Ureter (tissue), 1 donor: ENCODE measurements at places on chromosomes 1 and 21.
A peak's percentile ranks its signal among the peaks of the same experiment; 100 is the strongest.

GRCh38 chr1:35561972-35562680, 4.5 kb downstream of the NCDN start:
- DNase-seq, result no peak

DNA sequence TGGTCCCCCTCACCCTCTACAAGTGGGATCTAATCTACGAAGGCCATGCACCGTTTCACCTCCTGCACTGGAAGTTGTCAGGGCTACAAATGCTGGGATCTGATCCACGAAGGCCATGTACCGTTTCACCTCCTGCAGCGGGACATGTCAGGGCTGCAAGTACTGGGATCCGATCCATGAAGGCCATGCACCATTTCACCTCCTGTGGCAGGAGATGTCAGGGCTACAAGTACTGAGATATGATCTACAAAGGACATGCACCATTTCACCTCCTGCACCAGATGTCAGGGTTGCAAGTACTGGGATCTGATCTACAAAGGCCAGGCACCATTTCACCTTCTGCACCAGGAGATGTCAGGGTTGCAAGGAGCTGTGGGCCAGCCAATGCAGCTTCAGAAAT, 7.0 kb downstream of the ALDH4A1 start:
- no peak for DNase-seq

- no peak for DNase-seq
Measured at GRCh38 chr1:113040041-113040440, 33.0 kb upstream of the LRIG2 start.

GRCh38 chr1:200654660-200655059, 15.0 kb downstream of the DDX59 start:
- DNase-seq, result no peak

- no peak for DNase-seq
Measured at GRCh38 chr1:26083208-26083607, 15.8 kb upstream of the TRIM63 start.

DNA sequence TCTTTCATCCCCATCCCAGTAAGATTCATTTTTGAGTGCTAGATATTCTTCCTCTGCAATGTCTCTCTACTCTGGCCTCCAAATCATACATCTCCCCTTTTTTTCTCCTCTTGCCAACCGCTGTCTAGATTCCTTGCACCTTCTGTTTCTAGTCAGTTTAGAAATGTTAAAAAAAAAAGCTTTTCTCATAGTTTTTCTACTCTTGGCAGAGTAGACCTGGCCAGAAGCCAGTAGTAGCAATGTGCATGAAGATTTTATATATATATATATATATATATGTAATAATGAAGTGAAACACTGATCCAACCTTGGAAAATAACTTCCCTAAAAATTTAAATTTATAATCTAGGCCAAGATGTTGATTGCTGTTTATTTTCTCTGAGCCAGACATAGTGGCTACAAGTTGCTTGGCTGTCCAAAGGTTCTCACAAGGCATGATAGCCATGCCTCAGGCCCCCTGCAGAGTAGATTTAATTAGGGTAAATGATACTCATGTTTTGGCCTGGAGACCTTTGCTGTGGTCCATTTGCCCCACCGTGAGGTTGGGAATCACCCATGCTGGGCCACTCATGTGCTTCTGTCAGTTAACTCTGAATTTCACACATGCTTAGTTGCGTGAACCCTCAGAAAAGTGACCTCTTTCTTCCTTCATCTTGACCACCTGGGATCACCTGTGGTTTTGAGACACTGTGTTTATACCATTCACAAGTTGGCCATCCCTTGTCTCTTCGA, 103.4 kb upstream of the KCNE2 start:
- DNase-seq, result no peak

DNA sequence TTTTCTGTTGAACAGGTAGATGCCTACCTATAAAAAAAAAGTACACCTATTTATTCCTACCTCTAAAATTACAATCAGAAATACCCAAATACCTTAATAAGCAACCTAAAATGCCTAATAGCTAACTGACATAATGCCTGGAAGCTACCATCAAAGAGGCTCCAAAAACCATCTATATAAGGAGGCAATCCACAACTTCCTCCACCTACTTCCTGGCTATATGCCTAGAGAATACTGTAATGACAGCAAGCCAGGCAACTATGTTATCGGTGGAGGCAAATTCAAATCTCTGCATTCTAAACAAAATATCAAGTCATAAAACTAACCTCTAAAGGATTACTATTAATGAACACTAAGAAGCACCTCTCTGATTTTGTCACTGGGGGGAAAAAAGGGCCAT, 10.1 kb downstream of the ZNF644 start:
- DNase-seq, result no peak

- no peak for DNase-seq
Measured at GRCh38 chr1:29162476-29163138, 19.1 kb downstream of the SRSF4 start.

DNA sequence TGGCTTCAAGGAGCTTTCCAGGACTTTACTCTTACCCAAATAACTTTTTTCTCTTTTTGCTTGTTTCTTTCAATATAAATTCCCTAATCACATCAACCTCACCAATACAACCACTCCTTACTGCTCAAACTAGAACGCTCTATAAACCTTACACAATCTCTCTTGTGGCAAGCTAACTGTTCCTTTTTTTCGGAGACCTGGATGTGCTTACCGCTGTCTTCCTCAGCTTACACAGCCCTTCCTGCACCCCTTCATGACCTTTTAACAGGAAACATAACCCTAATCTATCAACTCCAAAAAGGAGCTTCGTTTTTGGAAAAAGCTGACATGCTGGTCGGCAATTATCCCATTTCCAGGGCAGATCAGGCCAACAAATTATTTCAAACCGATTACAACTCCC, 24.1 kb upstream of the SLC2A5 start:
- DNase-seq, result no peak

GRCh38 chr1:206012086-206012859, 9.1 kb upstream of the RAB7B start:
- peak; percentile 73 for DNase-seq

GRCh38 chr1:39105061-39105840, 79.1 kb downstream of the NDUFS5 start:
- DNase-seq, result peak; percentile 72

- no peak for DNase-seq
Measured at GRCh38 chr1:210600421-210601159, 271.9 kb downstream of the HHAT start.

DNA sequence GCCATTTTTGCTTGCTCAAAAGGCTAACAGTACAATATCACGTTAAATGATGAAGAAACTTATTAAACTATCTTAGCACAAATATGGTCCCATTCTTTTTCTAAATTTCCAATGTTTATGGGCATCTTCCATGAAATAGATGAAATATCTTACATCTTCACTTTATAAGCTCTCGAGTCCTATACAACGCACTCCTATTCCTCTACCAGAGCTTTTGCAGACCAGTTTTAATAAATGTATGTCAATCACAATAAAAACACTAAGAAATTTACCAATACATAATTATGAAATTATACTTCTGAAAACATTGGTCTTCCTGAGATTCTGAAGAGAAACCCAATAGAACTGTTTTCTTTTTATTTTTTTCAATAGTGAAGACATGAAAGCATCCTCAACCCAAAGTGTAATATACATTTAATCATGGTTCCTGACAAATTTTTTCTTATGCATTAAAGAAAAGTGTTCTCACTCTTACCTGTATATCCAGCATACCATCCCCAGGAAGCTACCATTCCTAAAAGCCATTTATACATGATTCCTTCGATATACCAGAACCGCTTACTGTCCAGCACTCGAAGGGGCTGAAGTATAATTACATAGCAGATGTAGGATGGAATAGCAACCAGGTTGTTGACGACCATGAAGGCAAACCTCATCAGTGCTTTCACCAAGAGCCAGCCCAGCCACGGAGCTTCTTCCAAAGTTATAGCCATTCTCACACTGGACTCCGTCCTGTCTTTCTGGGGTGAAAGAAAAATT, 1.8 kb downstream of the LPGAT1 start:
- no peak for DNase-seq

GRCh38 chr1:63928186-63929105, 154.6 kb downstream of the ROR1 start:
- DNase-seq, result no peak

GRCh38 chr21:33674226-33674625, 31.9 kb downstream of the ITSN1 start:
- DNase-seq, result no peak

GRCh38 chr21:17679002-17679600, 66.4 kb upstream of the BTG3 start:
- no peak for DNase-seq

GRCh38 chr1:248918131-248918530, 12.1 kb downstream of the PGBD2 start:
- no peak for DNase-seq

DNA sequence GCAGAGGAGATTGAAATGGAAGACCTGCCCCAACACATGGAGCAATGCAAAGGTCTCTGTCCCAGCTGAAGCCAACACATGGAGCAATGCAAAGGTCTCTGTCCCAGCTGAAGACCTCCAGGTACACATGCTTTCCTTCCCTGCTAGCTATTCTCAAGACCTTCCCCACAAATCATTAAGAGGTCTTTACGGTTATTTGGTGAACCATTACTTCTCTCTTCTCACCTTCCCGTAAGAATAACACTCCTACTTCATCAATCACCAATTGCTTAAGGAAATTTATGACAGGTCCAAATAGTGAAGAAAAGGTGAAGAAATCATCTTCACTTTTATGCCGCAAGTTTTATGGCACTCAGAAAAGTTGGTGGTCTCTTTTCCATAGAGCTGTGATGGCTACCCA, 138.8 kb downstream of the NTPCR start:
- DNase-seq, result no peak

DNA sequence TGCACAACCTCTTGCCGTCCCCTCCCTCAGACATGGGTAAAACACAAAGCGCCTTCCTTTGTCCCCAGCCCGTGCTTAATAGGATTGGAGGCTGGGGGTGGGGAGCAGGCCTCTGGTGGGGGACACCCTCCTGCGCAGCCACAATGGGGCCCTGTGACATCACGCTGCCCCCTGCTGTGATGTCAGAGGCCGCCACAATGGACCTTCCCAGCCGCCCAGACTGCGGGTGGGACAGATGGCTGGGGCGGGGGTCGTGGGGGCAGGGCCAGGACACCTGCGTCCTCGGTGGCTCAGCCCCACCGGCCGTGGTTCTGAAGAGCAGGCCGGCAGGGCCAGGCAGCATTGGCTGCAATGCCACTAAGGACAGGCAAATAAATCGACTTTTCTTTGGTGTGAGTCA, 39.9 kb downstream of the EPHA2 start:
- no peak for DNase-seq

GRCh38 chr1:88169939-88170338, 514.1 kb upstream of the PKN2 start:
- no peak for DNase-seq

GRCh38 chr1:205917466-205918238, 25.6 kb downstream of the SLC26A9 start:
- DNase-seq, result no peak

DNA sequence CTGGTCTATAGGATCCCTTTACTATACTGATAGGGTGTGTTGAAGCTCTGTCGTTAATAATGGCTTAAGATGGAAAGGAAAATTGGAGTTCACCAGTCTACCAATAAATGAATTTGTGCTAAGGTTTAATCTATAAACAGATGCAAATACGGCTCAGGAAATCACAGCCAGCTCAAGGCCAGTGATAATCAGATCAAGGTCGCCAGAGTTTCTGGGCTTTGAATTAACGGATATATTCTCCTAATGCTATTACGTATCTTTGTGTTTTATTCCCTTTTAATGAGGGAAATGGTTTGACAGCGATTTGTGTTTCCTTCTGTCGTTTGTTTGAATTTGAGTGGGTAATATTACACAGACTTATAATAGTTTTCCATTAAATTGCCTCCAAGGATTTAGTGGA, 279.6 kb downstream of the BACH1 start:
- no peak for DNase-seq

- DNase-seq, result no peak
Measured at GRCh38 chr21:23008601-23009202, 2010.5 kb downstream of the NCAM2 start.

- DNase-seq, result no peak
Measured at GRCh38 chr1:71908303-71908702, 374.0 kb downstream of the NEGR1 start.

DNA sequence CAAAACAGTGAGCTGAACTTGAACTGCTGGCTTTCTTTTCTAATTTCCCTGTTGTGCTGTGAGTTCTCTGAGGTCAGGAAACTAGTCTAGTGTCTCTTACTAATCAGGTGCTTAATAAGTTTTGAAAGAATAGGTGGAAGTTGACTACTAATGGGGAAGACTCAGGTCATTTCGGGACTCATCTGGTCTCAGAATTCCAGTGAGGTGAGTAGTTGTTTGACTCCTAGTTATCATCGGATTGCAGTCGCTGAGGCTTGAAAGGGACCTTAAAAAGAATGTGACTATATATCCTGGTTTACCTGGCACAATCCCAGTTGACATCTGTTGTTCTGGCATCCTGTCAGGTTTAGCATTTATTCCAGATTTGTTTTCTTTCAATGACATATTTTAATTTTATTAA, 81.4 kb upstream of the SPAG17 start:
- DNase-seq, result no peak

- DNase-seq, result no peak
Measured at GRCh38 chr1:38800720-38801671, 58.6 kb downstream of the RRAGC start.

- no peak for DNase-seq
Measured at GRCh38 chr1:53672243-53672642, 66.7 kb downstream of the GLIS1 start.

DNA sequence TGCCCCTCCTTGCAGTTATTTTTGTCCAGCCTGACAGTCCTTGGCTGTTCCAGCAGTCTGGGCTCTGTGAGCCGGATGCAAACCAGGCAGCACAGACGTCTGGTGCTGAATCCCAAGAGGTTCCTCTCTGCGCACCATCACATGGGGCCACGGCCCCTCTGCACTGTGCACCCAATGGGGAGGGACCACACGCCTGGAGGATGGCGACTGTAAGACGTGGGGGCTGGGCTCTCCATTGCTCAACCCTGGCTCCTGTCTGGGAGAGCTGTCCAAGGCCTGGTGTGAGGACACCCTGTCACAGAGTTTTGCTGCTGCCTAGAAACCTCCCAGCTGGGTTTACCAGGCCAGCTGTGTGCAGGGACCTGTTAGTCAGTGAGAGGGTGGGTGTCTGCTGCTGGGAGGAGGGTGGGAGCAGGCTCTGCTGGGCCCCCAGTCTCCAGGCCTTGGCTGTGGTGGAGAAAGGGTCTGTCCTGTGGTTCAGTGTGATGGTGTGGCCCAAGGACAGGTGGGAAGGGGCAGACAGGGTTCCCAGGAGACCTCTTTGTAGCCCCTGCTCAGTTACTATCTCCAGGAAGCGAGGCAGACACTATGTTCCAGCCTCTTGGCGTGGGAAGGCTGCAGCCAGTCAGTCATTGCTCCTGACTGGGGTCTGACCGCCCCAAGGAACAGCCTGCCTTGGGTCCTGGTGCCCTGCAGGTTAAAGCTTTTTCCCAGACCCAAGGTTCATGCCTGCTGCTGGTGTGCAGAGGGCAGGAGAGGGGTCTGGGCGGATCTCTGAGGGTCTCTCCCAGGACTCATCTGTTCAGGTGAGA, 13.8 kb downstream of the HEYL start:
- peak; percentile 55 for DNase-seq
